ENCODE measurements at places on chromosomes 1 and 21. TPM values are rescaled to one million over a fixed set of nuclear protein-coding genes. Genes with fewer than 3 reads are reported as not detected.

GRCh38 chr1:56970280-56970679 is 4.5 kb upstream of the C8B start:
- no peak for DNase-seq

Gene BMP8A
- 0.40 TPM for total RNA-seq

- peak; percentile 79 for DNase-seq
Observed at GRCh38 chr21:42731264-42732032, 78.0 kb downstream of the PDE9A start.

DNA sequence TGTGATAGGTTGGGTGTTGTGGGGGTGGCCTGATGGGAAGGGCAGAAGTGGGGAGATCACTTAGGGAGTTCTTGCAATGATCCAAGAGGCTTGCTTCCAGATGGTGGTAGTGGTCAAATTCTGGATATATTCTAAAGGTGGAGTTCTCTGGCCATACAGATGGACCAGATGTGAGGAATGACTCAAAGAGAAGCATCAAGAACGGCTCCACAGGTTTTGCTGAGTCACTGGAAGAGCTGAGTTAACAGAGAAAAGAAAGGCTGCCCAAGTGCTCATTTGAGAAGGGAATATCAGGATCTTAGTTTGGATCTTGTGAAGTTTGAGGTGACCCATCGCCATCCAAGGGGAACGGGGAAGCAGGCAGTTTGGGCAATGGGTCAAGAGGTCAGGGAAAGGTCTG is 192.9 kb upstream of the GALNT2 start:
- no peak for DNase-seq

Measured in Calu3 (cell line).